ENCODE measurements at places on chromosomes 11 and 22.
A peak's percentile ranks its signal among the peaks of the same experiment; 100 is the strongest.

DNA sequence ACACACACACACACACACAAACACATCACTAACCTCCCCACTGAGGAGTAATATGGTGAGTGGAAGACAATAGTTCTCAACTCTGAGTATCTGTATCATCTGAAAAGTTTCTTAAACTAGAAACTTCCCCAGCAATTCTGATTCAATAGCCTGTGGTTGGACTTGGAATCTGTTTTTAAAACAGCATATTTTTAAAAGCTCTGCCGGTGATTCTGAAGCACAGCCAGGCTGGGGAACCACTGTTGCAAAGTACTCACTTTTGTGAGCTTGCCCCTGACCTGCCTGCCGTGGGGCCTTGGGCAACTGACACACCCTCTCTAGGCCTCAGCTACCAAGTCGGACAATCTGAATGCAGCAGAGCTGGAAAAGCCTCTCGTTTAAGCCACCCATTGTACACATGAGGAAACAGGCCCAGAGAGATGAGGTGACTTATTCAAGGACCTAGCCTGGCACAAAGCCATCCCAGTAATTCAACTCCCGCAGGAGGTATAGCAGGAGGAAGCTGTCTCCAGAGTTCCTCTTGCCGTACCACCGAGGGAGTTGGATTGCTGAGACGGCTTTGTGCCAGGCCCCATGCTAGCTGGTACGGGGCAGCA lies 8.9 kb downstream of the SLC15A3 start:
- DNase-seq: peak; percentile 76

- DNase-seq: no peak
Observed at GRCh38 chr22:39560127-39560526, 10.4 kb upstream of the CACNA1I start.

DNA sequence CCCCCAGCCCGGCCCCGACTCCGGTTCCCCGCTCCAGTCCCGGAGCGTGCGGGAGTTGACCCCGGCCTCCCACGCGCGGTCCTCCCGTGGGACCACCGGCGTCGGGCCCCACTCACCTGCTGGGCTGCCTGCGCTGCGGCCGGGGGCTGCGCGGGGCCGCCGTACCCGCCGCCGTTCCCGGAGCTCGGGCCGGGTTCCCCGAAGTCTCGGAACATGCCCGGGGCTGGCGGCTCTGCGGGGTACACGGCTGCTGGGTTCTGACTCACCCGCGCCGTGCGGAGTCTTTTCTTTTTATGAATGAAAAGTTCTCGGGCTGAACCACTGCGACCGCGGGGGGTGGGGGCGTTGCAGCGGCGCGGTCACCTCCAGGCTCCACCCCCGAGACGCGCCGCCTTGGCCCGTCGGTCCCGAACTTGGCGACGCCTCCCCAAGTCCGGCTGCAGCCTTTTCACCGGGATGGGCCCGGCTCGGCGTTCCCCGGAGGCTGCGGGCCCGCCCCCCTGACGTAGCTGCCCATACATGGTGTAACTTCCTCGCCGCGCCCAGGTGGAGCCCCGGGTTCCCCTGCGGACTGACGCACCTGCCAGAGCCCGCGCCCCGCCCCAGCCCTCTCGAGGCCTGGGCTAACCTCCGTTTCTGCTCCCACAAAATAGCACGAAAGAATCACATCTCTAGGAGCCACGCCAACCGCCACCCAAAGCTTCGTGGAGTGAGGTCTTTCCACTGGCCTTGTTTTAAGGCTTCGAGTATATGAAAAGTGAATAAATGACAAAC lies at the start of gene FOSL1:
Gene FOSL1 (minus strand): TSS at position 264 of the 774 bp plus-strand sequence. CDS start 49 bp downstream, at position 215.
- DNase-seq: no peak

- DNase-seq: no peak
Observed at GRCh38 chr11:57597916-57598830, 688 bp downstream of the SERPING1 start.

GRCh38 chr11:73003088-73003487 lies 139.0 kb downstream of the FCHSD2 start:
- DNase-seq: no peak

DNA sequence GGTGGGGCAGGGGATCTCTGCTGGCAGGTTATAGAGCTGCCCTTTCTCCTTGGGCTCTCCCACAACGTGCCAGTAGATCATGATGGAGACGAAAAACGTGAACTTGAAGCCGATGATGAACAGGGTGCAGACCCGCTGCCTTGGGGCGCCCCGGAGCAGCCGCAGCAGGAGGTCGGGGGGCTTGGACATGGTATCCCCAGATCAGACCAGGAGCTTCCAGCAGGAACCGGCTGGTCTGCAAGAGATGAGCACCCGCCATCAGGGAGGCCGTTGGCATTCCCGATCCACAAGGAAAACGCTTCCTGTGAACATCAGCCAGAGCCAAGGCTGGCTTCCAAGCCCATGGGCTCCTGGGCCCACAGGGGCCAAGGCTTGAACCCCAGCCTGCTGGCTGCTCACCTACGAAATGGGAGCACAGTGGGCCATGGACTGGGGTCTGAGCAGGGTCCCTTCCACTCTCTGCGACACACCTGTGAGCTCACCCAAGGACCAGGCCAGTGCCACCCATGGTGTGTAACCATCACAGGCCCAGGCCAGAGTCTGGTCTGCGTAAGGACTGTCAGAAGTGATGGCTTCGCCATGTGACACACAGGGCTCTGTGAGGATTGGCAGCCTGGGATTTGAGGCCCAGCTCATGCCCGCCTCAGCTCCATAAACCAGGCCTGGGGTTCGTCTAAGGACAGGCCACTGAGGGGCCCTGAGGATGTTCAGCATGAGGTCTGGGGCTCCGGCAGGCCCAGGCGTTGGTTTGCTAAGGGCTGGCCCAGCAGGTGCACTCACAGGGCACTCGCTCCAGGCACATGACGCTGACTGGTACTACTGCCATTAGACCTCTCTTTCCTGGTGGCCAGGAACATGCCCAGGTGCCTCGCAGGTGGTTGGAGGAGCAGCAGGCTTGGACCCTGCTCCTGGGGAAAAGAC lies 26.6 kb downstream of the A4GALT start:
- no peak for DNase-seq

DNA sequence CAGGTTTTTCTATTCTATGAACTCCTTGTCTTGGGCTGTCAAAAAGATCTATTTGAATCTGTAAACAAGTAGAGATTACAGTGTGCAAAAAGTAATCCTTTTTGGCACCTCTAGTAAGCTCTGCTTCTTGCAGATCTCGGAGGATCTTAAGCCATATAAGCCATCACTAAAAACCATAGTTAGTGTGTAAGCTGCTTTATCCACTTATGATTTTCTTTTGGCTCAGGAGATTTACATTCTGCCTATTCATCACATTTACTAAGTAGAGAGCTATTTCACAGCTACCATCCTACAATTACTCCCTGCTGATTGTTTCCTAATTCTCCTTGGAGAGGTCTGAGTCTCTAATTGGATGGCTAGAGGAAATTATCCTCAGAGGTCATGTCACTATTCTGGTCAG lies 385.7 kb downstream of the AASDHPPT start:
- no peak for DNase-seq

GRCh38 chr11:44758983-44759382 lies 32.2 kb downstream of the TSPAN18 start:
- DNase-seq: no peak

DNA sequence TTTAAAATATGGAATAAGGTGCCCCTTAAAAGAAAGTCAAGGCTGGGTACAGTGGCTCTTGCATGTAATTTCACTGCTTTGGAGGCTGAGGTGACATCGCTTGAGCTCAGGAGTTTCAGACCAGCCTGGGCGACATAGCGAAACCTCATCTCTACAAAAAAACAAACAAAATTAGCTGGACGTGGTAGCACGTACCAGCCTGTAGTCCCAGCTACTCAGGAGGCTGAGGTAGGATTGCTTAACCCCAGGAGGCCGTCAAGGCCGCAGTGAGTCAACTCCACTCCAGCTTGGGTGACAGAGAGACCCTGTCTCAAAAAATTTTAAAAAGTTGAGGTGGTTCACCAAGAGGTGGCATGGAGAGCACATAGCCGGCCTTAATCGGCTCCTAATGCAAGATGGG lies 17.7 kb upstream of the ADORA2A start:
- DNase-seq: no peak

GRCh38 chr11:3087821-3088800 lies 30.9 kb upstream of the CARS1 start:
- no peak for DNase-seq

GRCh38 chr22:44067033-44067432 lies 42.9 kb downstream of the PARVB start:
- DNase-seq: no peak

DNA sequence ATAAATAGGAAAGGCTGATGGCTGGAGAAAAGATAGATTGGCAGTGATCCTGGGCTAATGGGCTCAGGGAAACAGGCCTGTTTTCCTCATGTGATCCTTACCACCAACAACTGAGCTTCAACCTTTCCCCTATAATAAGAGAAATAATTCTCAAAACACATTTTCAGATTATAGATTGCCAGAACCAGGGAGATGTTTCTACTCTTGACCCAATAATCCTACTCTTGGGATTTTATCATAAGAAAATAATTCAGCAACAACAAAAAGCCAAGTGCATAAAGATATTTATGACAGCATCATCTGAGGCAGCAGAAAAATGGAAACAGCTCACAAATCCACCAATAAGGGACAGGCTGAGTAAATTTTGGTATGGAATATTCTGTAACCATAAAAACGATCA lies 54.3 kb downstream of the ADM start:
- no peak for DNase-seq

DNA sequence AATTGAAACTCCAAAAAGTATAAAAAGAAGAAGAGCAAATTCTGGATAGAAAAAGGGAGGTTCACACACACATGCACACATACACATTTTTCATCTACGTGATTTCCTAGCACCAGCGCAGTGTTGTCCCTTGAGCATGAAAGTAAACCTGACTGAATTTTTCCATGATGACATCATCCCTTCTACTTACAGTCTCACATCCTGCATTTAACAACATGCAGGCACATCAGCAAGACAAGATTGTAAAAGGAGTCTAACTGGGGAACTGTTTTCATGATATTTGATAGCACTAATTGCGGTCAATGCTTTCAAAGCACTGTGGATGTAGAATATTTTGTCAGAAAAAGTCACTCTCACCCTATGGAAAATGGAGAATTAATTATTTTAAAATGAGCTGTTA lies 36.6 kb downstream of the GAS2 start:
- peak; percentile 73 for DNase-seq

GRCh38 chr11:119650251-119650650 lies 78.7 kb downstream of the NECTIN1 start:
- DNase-seq: no peak

- peak; percentile 29 for DNase-seq
Observed at GRCh38 chr11:120894202-120894985, 129.5 kb upstream of the TBCEL start.

DNA sequence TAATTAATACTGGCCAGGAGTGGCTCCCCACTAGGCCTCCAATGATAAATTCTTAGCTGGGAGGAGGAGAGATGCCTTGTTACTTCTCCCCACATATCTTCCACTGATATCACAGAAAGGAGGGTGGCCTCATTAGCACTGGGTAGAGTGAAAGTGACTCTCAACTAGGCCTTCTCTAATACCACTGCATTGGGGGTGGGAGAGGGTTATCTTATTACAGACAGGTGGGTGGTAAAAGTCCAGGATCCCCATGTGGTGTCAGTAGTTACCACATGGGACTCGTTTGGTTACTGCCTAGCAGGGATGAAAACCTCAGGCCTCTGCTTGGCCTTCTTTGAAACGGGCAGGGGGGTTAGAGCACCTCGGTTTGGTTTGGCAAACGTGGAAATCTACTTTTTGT lies 167.3 kb downstream of the UVRAG start:
- DNase-seq: no peak

DNA sequence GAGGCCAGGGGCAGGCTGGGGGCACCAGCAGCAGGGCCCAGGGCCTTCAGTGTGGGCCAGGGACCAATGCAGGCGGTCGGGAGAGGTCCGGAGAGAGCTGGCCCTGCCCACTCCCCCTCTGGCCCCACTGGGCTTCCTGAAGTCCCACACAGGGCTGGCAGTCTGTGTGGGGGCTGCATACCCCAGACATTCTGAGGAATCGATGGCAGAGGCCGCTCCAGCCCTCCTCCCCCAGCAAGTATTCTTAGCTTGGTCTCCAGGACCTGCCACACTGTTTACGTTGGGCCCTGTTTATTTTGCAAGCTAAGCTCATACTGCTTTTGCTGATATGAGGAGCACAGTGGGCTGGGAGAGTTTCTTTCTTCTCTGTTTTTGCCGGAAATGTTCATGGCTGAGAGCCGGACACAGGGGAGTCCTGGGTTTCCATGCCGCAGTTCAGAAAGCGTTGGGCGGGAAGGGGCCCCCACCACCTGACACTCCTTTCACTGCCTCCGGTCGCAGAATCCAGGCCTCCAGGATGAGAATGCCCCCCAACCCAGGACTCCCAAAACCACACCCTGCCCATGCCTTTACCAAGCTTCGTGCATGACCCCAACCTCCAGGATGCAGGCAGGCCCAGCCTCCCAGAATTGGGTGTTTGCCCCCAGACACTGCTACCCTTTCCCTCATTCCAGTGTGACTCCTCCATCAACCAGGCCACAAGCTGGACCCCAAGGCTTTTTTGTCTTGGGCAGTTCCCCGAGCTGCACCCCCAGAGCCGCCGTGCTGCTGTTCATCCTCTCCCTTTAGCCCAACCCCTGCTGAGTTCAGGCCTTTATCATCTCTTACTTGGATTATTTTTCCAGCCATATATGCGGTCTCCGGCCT lies 81.8 kb upstream of the KCNQ1OT1 start:
- DNase-seq: no peak

GRCh38 chr22:40739721-40740120 lies 60.4 kb downstream of the MCHR1 start:
- DNase-seq: no peak

- DNase-seq: no peak
Observed at GRCh38 chr11:115924744-115925567, 420.7 kb upstream of the CADM1 start.

GRCh38 chr11:78189851-78190250 lies 1.1 kb downstream of the USP35 start:
- no peak for DNase-seq

DNA sequence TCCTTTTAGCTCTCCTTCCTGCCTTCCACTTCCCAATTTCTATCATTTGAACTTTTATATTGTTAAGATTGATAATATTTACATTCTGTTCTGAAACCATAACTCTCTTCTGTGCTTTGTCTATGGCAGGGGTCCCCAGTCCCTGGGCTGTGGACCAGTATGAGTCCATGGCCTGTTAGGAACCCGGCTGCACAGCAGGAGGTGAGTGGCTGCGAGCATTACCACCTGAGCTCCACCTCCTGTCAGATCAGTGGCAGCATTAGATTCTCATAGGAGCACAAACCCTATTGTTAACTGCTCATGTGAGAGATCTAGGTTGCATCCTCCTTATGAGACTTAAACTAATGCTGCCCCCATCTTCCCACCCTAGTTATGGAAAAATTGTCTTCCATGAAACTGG lies 48.4 kb upstream of the HEPHL1 start:
- no peak for DNase-seq

DNA sequence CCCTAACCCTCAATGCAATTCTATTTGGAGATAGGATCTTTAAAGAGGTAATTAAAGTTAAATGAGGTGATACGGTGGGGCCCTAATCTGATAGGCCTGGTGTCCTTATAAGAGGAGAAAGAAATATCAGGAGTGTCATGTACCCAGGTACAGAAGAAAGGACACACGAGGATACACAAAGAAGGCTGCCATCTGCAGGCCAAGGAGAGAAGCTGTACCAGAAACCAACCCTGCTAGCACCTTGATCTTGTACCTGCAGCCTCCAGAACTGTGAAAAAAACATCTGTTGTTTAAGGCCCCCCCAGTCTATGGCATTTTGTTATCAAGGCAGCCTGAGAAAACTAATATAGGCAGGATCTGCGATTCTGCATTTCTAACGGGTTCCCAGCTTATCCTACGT lies 44.2 kb downstream of the FBXO7 start:
- DNase-seq: no peak

GRCh38 chr11:1652771-1653540 lies 23.4 kb downstream of the KRTAP5-5 start:
- DNase-seq: peak; percentile 35

Measured in NCI-H1092 treated with DMSO at 0.1 percent for 48 hours (cell line).